CD8-positive, alpha-beta memory T cell (primary cell): ENCODE measurements at places on chromosomes 1 and 21. TPM values are rescaled to one million over a fixed set of nuclear protein-coding genes. Genes with fewer than 3 reads are reported as not detected.

The CCNL2 gene
- total RNA-seq, result 119 TPM

The PLA2G2A gene
- not detected for total RNA-seq

The KRTAP21-2 gene
- not detected for total RNA-seq

The SPAG17 gene
- total RNA-seq, result not detected

The GSTM5 gene
- not detected for total RNA-seq

The SAMD11 gene
- not detected for total RNA-seq

The ARHGEF16 gene
- total RNA-seq, result not detected

The TBX19 gene
- 1.4 TPM for total RNA-seq

The LRRC39 gene
- 0.53 TPM for total RNA-seq

The CD48 gene
- 234 TPM for total RNA-seq

The DNAJB4 gene
- total RNA-seq, result 10.6 TPM

The PKP1 gene
- not detected for total RNA-seq

The THEM5 gene
- not detected for total RNA-seq

The MRPS21 gene
- 76.9 TPM for total RNA-seq

The C1QB gene
- total RNA-seq, result 0.20 TPM

The PGLYRP3 gene
- not detected for total RNA-seq

The TTC13 gene
- total RNA-seq, result 24.8 TPM

The NR1I3 gene
- not detected for total RNA-seq

The SYT11 gene
- total RNA-seq, result 22.7 TPM

The PCAT6 gene
- total RNA-seq, result not detected

The CLCNKB gene
- total RNA-seq, result not detected

The SPRR2A gene
- not detected for total RNA-seq

The SPATA46 gene
- total RNA-seq, result not detected

The ADAM30 gene
- not detected for total RNA-seq

The SLC1A7 gene
- not detected for total RNA-seq

The DMRTB1 gene
- not detected for total RNA-seq

The LCE1E gene
- total RNA-seq, result not detected

The CLDN17 gene
- total RNA-seq, result not detected

The LRRC3 gene
- 0.90 TPM for total RNA-seq

The DNAJC28 gene
- total RNA-seq, result 0.63 TPM

The KIF14 gene
- total RNA-seq, result 9.3 TPM

The PERM1 gene
- not detected for total RNA-seq

The LEPROT gene
- total RNA-seq, result 21.6 TPM
